Peyer's patch (tissue), 4 donors: ENCODE measurements at places on chromosomes 1 and 21.

GRCh38 chr21:36428761-36429432 lies 43.7 kb downstream of the CHAF1B start:
- no peak for DNase-seq

DNA sequence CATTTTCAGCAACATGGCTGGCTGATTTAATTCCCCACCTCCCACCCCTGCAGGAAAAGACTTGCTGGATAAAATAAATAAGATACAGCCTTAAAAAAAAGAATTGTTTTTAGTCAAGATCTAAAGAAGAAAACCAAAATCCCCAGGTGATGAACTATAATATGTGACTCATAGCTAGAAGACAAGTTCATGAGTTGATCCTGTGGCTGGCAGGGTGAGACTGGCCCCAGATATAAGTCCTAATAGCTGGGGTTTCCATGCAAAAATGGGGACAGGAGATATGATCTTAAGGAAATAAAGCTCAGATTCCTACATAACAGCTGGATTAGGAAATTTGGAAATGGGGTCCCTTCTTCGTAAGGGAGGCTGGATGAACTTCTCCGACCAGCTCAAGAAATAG lies 21.9 kb upstream of the RGSL1 start:
- no peak for DNase-seq

GRCh38 chr1:156414461-156415064 lies 45.6 kb downstream of the RHBG start:
- no peak for DNase-seq

- no peak for DNase-seq
Observed at GRCh38 chr21:43360441-43361126, 66.3 kb downstream of the SIK1 start.

DNA sequence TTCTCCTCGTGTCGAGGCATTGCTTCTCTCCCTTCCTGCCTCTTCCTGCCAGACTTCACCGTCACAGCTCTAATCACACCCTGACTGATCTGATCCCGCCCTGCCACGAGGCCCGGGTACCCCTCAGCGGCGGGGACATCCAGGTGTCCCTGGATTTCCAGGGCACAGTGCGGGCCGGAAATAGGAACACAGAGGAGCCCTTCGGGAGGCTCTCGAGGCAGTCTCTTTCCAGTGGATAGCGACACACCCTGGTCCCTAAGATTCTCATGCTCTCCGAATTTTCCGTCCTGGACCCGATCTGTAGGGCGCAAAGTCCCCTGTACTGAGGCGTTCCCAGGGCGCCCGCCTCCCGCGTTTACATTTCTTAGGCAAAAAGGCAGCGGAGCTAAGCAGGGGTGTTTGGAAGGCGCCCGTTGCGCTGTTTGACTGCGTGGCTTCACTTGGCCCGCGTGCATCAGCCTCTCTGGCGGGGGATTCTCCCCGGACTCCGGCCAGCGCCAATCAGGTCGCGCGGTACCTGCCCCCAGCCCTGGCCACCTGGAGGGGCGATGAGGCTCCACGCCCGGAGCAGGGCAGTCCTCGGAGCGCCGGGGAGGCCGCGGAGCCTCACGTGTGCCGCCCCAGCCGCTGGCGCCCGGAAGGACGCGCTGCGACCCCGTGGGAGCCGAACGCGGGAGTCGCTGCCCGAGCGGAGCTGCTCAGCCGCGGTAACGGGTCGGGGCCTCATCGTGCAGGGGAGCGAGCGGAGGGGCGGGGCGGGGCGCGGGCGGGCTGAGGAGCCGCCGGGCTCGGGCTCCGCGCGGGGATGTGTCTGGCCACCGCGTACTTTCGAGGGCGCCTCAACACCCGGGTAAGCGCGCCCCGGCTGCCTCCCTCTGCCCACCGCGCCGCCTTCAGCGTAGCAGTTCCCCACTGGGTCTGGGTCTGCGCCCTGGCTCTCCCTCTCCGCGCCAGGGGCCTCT lies at the start of gene FAM163A:
TSS of gene FAM163A (plus strand) at position 575 of the 962 bp plus-strand sequence. CDS start 69,807 bp downstream, outside the sequence.
- no peak for DNase-seq

DNA sequence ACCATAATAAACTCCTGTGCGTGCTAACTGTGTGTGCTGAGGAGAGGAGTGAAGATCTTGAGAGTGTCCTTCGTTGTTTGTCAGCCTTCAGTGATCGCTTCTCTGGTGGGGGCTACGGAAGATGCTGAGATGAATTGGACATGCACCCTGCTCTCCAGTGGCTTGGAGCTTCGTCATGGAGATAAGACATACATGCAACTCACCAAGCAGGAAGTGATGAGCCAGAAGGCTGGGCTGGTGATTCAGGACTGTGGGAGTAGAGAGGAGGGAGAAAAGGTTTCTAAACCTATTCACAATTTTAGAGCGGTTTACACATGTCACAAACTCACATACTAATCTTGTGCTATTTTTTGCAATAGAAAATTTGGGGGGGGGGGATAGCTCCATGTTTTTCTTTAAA lies 128.9 kb upstream of the ADAR start:
- no peak for DNase-seq

- DNase-seq = no peak
Observed at GRCh38 chr1:102120910-102121309, 124.2 kb upstream of the OLFM3 start.

DNA sequence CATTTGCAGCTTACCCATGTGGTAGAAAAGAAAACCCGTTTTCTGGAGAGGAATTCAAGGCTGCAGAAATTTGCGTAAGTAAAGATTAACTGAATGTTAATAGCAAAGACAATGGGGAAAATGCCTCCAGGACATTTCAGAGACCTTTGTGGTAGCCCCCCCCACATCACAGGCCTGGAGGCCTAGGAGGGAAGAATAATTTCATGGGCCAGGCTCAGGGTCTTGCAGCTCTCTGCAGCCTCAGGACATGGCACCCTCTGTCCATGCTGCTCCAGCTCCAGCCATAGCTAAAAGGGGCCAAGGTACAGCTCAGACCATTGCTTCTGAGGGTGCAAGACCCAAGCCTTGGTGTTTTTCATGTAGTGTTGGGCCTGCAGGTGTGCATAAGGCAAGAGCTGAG lies 92.7 kb upstream of the ZNF678 start:
- DNase-seq = no peak

DNA sequence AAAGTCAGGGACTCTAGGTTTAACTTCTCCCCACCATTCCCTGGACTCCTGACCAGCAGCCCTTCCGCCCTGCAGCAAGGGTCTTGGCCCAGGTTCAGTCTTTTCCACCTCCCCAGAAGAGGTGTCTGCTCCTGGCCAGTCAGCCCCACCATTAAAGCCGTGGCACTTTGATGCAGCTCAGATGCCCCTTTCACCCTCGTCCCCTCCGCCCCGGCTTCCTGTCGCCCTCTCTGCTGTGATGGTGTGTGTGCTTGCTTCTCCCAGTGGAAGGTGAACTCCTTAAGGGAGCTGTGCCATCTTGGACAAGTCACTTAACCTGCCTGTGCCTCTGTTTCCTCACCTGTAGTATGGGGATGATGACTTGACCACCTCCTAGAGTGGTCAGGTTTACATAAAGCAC lies 17.8 kb upstream of the TTC4 start:
- no peak for DNase-seq

GRCh38 chr1:39091845-39092645 lies 65.9 kb downstream of the NDUFS5 start:
- peak; percentile 56 for DNase-seq

DNA sequence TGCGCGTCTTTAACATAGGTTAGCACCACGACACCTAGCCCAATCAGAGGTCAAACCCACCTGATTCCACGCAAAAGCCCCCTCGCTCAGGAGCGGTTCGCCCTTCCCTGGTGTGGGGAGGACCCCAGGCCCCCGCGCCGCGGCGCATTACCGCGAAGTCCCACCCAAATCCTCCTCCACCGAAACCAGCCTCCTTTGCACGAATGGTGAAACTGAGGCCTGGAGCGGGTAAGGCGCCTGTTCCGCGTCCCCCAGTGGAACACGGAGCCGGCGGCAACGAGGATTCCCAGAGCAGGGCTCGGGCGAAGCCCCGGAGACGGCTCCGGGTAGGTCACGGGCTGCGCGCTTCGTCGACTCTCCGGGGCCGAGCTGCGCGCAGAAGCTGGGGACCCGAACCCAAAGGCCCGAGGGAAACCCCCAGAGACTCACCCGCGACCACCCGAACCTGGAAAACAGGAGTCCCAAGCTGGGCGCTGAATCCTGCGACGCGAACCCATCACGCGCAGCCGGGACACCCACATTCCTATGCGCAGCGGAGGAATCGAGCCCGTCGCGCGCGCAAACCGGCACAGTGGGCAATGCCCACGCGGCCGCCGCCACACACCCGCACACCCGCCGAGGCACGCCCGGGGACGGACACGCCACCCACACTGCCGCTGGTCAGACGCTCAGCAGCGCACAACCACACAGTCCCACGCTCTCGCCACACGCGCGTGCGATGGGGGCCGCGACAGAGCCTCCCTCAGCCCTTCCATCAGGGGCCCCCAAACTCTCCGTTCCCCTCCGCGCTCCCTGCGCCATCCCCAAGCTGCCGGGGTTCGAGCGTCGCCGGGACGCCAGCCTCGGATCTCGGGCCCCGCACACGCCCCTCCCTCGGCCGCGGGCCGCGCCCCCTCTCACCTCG lies 507 bp downstream of the GLIS1 start:
- no peak for DNase-seq

DNA sequence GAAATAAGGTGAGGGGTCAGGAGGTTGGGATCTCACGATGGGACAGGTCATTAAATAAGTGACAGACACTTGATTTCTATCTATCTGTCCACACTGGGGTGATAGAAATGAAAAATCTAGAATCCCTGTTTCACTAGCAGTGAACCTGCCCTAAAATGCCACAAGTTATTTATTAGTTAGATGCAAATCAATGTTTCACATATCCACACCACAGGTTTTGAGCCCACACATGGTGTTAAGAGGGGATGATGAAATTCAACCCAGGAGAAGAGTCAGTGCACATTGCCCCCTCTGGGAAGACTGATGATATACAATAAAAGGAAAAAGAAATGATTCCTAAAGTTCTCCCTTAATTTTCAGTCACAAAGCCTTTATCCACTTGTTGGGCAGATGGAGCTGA lies 10.1 kb upstream of the NTPCR start:
- no peak for DNase-seq

- no peak for DNase-seq
Observed at GRCh38 chr1:241024834-241025233, 332.2 kb downstream of the RGS7 start.

GRCh38 chr1:119046785-119047438 lies 58.8 kb upstream of the TBX15 start:
- no peak for DNase-seq

- no peak for DNase-seq
Observed at GRCh38 chr1:33459691-33460090, 12.8 kb upstream of the ZSCAN20 start.

- DNase-seq = no peak
Observed at GRCh38 chr1:105386489-105386888, 1636.8 kb downstream of the AMY1C start.

DNA sequence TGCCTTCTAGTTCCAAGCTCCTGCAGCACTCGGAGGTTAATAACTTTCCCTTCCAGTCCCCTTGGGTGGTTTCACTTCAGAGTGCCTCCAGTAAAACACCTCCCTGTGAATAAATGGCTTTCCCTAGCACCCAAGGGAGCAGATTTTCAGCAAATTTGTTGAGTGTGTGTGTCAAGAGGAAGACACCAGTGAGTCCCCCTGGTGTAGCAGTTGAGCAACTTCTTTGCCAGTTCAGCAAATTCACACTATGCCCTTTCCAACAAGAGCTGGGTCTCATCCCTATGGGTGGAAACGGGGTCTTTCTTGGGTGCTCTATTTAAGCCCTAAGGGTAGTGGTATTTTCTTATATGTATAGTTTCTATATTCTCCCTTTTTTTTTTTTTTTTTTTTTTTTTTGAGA lies 806 bp upstream of the AADACL4 start:
- DNase-seq = no peak

- no peak for DNase-seq
Observed at GRCh38 chr1:157784801-157785200, 7.9 kb upstream of the FCRL2 start.

- no peak for DNase-seq
Observed at GRCh38 chr1:38563942-38564735, 295.4 kb downstream of the RRAGC start.

- DNase-seq = no peak
Observed at GRCh38 chr1:209250861-209251636, 332.5 kb upstream of the CAMK1G start.

- DNase-seq = no peak
Observed at GRCh38 chr1:60697204-60697994, 385.0 kb upstream of the NFIA start.

- no peak for DNase-seq
Observed at GRCh38 chr1:107867422-107867821, 97.6 kb downstream of the VAV3 start.
